COLO829 (cell line): ENCODE measurements at places on chromosomes 5 and 9.

DNA sequence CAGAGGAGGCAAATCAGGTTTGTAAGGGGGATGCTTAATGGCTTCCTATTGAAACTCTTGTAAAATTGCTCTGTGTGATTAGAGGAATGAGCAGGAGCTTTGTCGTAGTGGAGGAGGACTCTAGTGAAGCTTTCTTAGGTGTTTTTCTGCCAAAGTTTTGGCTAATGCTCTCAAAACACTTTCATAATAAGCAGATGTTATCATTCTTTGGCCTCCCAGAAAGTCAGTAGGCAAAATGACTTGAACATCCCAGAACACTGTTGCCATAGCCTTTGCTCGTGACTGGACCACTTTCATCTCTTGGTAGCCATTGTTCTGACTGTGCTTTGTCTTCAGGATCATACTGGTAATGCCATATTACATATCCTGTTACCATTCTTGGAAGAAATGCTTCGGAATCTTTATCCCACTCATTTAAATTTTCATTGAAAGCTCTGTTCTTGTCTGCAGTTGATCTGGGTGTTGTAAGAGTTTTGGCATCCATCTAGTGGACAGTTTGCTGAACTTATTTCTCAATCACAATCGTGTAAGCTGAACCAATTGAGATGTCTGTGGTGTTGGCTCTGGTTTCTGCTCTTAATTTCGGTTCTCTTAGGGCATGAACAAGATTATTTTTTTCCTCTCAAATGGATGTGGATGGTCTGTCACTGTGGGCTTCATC, 187.6 kb downstream of the COMMD10 start:
- no peak for DNase-seq

- no peak for DNase-seq
These were observed 348.2 kb upstream of the CCNG1 start for GRCh38 chr5:163089230-163089629.

- DNase-seq = no peak
These were observed 20.9 kb downstream of the NCS1 start for GRCh38 chr9:130193103-130193502.

- DNase-seq = no peak
These were observed 21.5 kb downstream of the PLPP7 start for GRCh38 chr9:131310833-131311554.

- no peak for DNase-seq
These were observed 186.2 kb downstream of the GLIS3 start for GRCh38 chr9:4113711-4114110.

DNA sequence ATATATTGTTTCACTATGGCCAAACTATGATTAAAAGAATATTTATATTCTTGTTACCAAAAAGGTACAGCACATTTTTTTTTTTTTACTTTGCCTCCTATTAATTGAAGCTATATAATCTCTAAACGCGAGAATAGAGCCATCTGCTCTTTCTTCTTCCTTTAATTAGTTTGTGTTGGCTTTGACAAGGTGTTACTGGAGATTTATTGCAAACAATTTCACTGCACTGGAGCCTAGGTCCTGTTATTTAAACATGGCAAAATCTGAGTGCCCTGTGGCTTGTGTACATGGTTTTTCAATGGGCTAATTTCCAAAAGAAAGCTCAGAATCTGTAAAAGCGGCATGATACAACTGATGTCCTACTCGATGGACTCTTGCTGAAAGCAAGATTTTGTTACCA, 40.8 kb upstream of the GABRG2 start:
- no peak for DNase-seq

DNA sequence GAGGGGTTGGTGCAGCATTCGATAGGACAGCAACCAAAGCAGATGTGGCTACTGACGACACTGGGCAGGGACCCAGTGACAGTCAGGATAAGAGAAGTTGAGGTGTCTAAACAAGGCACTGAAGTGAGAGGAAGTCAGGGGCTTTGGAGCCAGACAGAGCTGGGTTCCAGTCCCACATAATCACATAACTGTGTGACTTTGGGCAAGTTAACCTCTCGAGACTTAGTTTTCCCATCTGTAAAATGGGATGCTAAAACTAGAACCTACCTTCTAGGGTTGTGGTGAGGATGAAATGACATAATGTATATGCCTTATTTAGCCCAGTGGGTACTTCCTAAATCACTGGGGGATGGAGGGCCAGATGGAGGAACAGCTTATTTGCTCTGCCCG, 3.1 kb downstream of the ANGPTL2 start:
- DNase-seq = no peak

DNA sequence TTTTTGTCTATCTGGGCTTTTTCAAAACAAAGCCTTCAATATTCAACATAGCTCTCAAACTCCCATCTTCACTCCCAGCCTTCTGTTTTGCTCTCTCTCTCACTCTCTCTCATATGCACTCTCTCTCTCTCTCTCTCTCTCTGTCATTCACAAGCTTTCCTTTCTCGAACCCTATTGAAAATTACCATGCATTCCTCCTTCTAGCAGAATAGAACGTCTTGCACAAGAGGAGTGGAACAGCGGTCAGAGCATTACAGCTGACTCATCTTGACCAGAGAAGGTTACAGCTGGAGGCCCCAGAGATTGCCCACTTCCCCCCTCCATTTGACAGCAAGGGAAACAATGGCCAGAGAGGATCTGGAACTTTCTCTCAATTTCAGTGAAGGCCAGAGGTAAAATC, 51.0 kb upstream of the LIFR start:
- DNase-seq = no peak
